Daoy (cell line): ENCODE measurements at places on chromosomes 16 and 17. TPM values are rescaled to one million over a fixed set of nuclear protein-coding genes. Genes with fewer than 3 reads are reported as not detected.

- DNase-seq = no peak
Measured at GRCh38 chr16:74830648-74831047, 56.0 kb upstream of the FA2H start.

SPIRE2 gene
- total RNA-seq = 6.3 and 7.7 TPM in 2 replicates

GRCh38 chr17:80980397-80981061 is 11.1 kb upstream of the CHMP6 start:
- no peak for DNase-seq

DNA sequence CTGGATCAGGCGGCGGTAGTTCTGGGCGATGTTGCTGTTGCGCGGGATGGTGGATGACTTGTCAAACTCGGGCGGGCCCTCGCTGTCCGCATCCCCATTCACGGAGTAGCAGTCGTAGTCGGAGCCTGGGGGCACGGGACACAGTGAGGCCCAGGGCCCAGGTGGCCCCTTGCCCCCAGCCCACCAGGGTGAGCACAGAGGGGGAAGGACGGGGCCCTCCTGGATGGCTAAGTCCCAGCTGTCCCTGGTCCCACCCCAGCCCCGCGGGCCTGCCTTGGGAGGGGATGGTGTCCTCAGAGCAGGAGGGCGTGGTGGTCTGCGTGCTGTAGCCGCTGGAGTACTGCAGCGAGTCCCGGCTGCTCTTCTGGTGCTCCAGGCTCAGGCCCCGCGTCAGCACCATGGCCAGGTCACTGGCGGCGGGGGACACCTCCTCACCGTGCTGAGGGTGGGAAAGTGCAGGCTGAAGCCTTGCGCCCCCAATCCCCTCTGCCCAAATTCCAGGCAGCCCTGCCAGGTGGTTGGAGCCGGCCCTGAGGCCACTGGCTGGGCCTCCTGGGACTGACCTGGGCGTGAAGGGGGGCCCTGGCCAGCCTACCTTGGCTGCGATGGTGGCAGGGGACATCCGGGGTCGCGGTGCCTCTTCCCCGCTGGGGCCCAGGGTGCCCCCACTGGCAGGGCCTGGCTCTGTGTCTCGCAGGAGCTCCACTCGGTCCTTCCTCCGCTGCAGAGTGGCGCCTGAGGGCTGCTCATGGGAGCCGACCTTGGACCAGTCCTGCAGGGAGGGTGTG is 18.2 kb downstream of the IL34 start:
- no peak for DNase-seq
